HFF-Myc (cell line): ENCODE measurements at places on chromosomes 2 and 18.

- no peak for DNase-seq
Observed at GRCh38 chr2:139885921-139886498, 1105.8 kb upstream of the NXPH2 start.

- no peak for DNase-seq
Observed at GRCh38 chr2:30958918-30959265, 151.6 kb upstream of the CAPN13 start.

GRCh38 chr2:70685771-70686171, 82.2 kb downstream of the ADD2 start:
- no peak for DNase-seq

DNA sequence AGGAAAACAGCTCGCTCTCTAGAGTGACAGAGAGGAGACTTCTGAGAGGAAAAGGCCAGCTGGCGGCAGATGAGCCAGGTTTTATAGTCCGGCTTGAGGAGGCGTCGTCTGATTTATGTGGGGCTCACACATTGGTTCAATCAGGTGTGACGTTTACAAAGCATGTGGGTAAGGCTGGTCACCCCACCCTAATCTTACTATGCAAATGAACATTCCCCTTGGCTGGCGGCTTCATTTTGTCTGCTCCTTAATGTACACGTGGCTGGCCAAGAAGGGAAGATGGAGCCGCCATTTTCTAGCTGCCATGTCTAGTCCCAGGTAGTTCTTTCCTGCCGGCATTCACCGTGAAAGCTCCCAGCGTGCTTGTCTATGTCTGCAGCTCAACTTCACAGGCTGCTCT, 299.1 kb upstream of the SPRED2 start:
- DNase-seq, result no peak

GRCh38 chr2:121420486-121420885, 110.2 kb upstream of the RNU4ATAC start:
- DNase-seq, result no peak

GRCh38 chr2:64202206-64202845, 58.1 kb upstream of the PELI1 start:
- DNase-seq, result peak; percentile 87

GRCh38 chr2:132383956-132384355, 32.6 kb upstream of the GPR39 start:
- DNase-seq, result no peak

DNA sequence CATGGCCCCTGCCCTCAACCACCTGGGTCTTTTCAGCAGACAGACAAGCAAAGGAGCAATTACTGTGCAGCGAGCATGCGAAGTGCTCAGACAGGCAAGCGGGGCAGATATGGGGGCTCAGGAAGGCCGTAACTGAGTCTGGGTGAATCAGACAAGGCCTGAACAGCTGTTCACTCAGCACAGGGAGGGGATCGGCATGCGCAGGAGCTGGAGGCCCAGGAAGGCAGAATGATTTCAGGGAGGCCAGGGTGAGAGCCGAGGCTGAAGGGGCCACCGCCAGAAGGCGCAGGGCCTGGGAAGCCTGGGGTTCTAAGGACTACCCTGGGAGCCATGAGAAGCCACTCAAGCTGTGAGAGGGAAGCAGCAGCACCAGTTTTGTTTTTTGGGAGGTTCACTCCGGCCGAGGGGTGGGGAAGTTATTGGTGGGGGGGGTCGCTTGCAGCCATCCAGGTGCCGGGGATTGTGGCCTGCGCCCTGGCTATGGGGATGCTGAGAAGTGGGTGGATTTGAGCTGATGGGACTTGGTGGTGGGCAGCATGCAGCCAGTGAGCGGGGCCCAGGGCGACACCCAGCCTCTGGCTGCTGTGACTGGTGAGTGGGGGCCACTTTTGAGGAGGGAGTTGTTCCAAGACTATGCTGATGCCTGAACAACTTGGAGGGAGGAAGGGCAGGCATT, 132.2 kb downstream of the TSN start:
- no peak for DNase-seq

DNA sequence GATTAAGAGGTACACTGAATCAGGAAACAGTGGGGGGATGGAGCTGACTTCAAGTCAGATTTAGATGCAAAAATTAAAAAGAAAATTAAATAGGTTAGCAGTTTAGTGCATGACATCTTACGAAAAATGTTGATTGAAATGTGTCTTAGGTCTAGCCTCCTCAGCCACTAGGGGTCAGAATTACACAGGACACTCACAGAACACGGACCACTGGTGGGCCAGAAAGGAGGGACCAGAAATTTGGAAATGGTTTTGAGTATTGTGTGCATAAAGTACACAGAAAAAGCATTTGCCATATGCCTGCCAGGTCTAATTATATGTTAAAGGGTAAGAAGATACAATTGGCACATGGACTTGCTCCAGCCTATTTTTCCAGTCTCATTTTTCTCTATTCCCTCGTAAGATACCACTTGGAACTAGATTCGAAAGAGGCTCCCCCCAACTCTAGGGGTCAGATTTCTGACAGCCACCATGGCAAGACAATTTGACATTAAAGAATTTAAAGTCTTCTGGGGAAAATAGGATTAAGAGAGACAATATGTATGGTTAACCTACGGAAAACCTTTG, 550.2 kb upstream of the SETBP1 start:
- no peak for DNase-seq

GRCh38 chr2:46448641-46449040, 30.7 kb upstream of the TMEM247 start:
- DNase-seq, result no peak

DNA sequence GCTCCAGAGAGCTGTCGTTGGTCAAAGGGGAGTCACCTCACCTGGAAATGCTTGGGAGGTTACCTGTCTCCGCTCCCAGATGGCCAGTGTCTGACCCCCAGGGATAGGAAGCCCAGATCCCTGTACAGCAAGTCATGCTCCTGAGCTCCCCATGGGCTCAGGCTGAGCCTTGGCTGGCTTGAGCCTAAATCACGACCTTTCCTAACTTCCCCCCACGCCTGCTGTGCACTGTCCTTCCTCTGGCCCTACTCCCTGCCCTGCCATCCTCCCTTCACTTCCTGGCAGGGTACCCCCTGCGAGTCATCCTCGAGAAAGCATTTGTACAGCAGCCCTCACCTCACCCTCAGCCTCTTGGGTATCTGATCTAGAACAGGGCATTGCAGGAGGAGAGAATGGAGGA, 9.2 kb upstream of the HDAC4 start:
- DNase-seq, result no peak
